CD14-positive monocyte (primary cell): ENCODE measurements at places on chromosomes 2 and 18. TPM values are rescaled to one million over a fixed set of nuclear protein-coding genes. Genes with fewer than 3 reads are reported as not detected.

DNA sequence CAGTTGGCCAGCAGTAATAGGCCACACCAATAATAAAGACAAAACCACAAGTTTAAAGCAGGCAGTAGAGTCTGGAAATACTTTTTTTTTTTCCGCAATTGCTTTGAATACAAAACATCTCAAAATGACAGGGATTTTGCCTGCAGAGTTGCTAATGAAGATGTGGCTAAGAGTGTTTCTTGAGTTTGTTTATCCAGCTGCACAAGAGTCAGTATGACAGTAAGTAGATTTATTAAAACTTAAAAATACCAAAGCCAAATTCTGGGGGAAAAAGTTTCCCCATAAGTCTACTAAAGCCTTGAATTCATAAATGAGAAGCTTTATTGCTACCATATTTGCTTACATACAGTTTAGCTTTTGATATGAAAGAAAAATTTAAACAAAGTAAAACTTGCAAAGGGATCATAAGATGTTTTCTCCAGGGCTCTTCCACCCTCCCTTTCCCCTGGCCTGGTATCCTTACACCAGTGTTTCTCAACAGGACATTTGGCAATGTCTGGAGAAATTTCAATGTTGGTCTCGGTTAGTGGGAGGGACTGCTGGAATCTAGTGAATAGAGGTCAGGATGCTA is 3.9 kb upstream of the DSEL start:
- peaks cover 38% of the 10 kb centered on the region for H3K27me3 ChIP-seq
- H3K4me3 ChIP-seq, result no peak overlapping the region
- no peaks in the 10 kb centered on the region for H3K36me3 ChIP-seq
- no peak overlapping the region for H3K27ac ChIP-seq

PTH2R gene
- 0.07 TPM for polyA plus RNA-seq

DNA sequence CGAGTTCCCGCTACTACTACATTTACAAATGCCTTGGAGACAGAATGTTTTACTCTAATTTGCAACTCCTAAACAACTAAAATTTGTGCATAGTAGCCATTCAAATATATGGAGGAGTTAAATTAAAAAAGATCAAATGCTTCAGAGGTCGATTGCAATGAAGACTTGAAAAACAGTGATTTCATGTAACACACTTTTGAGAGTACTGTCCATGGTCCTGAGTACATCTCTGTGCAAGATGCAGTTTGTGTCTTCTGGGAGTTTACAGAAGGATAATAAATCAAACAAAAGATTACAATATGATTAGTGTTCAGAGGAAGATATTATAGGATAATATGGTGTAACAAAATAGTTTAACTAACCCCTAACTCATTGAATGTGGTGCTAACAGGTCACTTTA is 894.7 kb downstream of the TMEM182 start:
- H3K27me3 ChIP-seq, result no peaks in the 10 kb centered on the region
- H3K4me3 ChIP-seq, result no peak overlapping the region
- no peaks in the 10 kb centered on the region for H3K36me3 ChIP-seq
- no peaks in the 10 kb centered on the region for H3K4me1 ChIP-seq

GRCh38 chr2:179311101-179311500 is 46.5 kb upstream of the SESTD1 start:
- H3K27ac ChIP-seq, result no peak overlapping the region
- DNase-seq, result no peak

RGPD3 gene
- not detected for polyA plus RNA-seq

- no peak overlapping the region for H3K4me3 ChIP-seq
- H3K4me1 ChIP-seq, result no peaks in the 10 kb centered on the region
- H3K27ac ChIP-seq, result no peak overlapping the region
- no peaks in the 10 kb centered on the region for H3K27me3 ChIP-seq
Measured at GRCh38 chr18:35193316-35193715, 47.5 kb upstream of the ZNF397 start.

DNA sequence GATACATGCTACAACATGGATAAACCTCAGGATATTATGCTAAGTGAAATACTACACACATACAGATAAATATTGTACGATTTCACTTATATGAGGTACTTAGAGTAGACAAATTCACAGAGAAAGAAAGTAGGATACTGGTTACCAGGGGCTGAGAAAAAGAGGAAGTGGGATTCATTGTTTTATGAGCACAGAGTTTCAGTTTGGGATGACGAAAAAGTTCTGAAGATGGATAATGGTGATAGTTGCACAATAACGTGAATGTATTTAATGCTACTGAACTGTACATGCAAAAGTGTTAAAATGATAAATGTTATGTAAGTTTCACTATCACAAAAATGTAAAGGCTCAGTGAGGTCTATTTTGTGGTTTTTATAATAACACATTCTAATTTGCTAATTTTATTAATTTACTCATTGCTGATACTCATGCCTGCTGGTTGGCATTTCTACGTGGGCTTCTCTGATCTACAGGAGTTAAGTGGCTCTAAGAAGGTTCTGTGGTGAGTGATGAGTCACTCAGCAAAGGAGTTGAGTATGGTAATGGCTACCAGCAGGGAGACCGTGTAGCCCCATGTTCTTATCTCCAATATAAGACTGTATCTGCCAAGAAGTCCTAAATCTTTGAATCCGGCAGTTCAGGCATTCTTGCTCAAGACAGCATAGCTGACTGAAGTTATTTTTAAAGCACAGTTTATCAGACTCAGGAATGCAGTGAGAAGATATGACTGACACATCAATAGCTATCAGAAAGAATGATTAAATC is 41.1 kb downstream of the UPP2 start:
- no peaks in the 10 kb centered on the region for H3K27me3 ChIP-seq
- no peaks in the 10 kb centered on the region for H3K36me3 ChIP-seq
- no peak overlapping the region for H3K4me3 ChIP-seq
- H3K4me1 ChIP-seq, result peaks cover 27% of the 10 kb centered on the region
- DNase-seq, result peak; percentile 91
- H3K27ac ChIP-seq, result peak overlapping the region; percentile 9

CDKL4 gene
- not detected in 2 replicates for polyA plus RNA-seq

GRCh38 chr2:237869343-237870102 is 10.1 kb downstream of the RAMP1 start:
- H3K36me3 ChIP-seq, result no peaks in the 10 kb centered on the region
- no peak overlapping the region for H3K4me3 ChIP-seq
- DNase-seq, result no peak
- H3K27ac ChIP-seq, result no peak overlapping the region

DNA sequence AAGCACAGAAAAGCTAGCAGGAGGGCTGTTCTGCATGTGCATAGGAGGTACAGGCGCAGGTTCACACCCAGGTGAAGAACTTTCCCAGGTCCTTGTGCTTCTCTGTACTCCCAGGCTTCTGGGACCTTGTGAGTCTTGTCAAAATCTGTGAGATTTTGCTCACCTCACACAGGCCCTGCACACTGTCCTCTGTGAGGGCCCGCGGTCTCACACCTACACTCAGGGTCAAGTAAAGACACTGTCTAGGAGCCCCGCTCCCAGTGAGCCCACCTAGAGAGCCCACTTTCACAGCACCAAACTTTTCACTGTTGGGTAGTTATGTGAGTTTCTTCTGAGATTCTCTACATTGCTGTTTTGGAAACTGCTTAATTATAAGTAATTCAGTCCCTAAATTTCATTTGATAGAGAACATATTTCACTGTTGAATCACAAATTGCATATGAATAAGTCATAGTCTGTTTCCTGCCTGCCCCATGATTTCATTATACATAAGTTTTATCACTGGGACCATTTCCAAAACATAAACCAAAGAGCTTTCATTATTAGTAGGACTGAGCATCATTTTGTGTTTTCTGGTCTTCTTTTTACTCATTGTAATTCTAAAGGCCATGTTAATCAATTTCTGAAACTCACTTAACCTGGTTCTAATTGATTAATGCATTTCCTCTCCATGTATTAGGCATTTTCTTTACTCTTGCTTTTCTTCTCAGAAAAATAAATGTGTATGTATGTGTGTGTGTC is 234.2 kb upstream of the SPOPL start:
- H3K27ac ChIP-seq, result no peak overlapping the region
- no peaks in the 10 kb centered on the region for H3K4me1 ChIP-seq
- DNase-seq, result no peak
- H3K27me3 ChIP-seq, result no peaks in the 10 kb centered on the region
- no peak overlapping the region for H3K4me3 ChIP-seq

GRCh38 chr2:209942426-209942825 is 60.0 kb upstream of the RPE start:
- peaks cover 2% of the 10 kb centered on the region for H3K4me1 ChIP-seq
- DNase-seq, result no peak
- H3K4me3 ChIP-seq, result no peak overlapping the region
- no peak overlapping the region for H3K27ac ChIP-seq
- no peaks in the 10 kb centered on the region for H3K36me3 ChIP-seq

DNA sequence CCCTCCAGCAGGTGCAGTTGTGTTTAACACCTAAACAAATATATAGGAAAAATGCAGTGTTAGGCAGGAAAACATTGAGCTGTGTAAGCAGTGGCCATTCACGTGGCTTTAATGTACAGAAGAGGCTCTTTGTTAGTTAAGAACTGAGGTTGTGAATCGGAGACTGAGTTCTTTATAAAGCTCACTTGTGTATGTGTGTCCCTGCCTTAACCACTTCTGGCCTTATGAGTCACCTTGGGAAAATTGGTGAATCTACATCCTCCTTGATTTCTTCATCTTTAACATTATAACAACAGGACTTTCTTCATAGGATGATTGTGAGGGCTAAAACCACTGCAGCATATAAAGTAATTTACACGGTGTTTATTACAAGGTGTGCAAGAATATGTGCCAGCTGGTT is 188.4 kb upstream of the TPO start:
- no peak for DNase-seq
- no peaks in the 10 kb centered on the region for H3K36me3 ChIP-seq
- no peaks in the 10 kb centered on the region for H3K4me1 ChIP-seq
- no peak overlapping the region for H3K27ac ChIP-seq

DNA sequence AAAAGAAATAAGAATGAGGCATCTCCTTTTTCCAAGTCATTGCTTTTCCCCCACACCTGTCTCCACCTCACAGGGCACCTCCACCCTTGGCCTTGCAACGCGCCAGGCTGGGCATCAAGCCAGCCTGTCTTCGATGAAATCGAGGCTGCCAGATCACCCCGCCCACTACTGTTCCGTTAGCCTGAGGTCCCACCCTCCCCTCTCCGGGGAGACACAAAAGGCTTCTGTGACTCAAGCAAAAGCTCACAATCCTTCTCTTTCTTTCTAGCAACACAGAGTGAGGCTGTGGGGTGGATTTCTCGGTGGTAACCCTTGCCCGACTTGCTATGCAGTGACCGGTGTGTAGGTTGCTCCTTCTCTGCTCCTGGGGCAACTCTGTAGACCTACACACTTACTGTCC is 9.9 kb downstream of the TNP1 start:
- H3K27ac ChIP-seq, result no peak overlapping the region
- H3K36me3 ChIP-seq, result no peaks in the 10 kb centered on the region
- no peaks in the 10 kb centered on the region for H3K27me3 ChIP-seq
- DNase-seq, result no peak
- H3K4me3 ChIP-seq, result no peak overlapping the region

DNA sequence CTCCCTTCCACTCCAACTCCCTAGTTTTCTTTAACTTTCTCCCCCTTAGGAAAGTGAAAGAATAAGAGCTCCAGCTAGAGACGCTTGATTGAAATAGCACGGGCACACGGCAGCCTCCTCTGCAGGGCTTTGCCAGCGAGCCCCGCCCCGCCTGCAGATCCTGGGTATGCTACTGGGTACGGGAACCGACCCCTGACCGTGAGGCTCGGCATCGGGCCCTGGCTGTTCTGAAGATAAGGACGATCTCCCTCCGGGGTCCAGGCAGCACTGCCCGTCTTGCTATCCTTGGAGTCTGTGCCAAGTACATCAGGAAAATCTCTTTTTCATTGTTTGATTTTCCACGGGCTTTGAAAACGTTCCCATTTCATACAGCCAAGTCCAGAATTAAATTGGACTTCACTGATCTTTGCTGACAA is 284.5 kb downstream of the MTX2 start:
- DNase-seq, result no peak
- H3K4me3 ChIP-seq, result no peak overlapping the region
- peaks cover 56% of the 10 kb centered on the region for H3K27me3 ChIP-seq
- no peak overlapping the region for H3K27ac ChIP-seq

AMER3 gene
- not detected for polyA plus RNA-seq

GRCh38 chr2:174600349-174600748 is 2.7 kb upstream of the WIPF1 start:
- peaks cover 67% of the 10 kb centered on the region for H3K4me1 ChIP-seq
- peaks cover 19% of the 10 kb centered on the region for H3K36me3 ChIP-seq
- no peak overlapping the region for H3K4me3 ChIP-seq
- H3K27ac ChIP-seq, result peak overlapping the region; percentile 99
- no peaks in the 10 kb centered on the region for H3K27me3 ChIP-seq

DNA sequence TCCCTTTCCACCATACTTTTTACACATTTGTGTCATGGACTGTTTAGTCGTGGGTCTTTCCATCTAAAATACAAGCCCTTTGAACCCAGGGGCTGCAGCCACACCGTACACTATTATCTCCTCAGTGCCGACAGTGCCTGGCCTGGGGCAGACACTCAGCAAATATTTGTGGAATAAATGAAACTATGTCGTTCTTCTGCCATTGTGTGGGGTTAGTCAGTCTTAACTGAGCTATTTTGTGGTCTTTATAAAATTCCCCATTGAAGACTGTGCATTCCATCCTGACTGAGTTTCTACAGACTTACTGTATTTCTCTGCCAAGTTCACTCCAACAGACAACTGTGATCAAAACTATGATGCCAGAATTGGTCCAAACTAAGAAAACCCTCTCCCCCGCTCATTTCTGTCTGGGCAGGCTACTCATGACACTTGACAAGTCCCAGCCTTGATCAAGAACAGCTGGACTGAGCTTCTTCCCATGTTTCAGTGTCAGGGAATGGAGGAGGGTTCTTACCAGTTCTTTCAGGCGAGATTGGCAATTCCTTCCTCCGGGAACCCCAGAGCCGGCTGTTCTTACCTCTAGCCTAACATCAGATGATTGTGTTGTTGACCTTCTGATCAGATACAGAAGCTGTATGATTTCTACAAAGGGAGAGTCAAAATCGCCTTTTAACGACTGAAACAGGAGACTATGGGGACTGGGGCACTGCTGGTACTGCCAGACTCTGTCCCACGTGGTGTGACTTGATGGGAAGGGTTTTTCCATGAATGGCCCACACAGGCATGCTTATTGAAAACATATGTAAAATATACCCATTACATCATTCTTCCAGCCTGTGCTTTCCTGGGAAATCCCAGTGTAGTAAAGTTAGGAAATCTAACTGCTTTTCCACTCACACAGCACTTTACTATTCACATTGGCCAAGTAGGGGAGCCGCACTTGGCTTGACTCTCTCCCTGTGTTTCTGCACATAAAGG is 77.4 kb upstream of the NPAS2 start:
- peaks cover 5% of the 10 kb centered on the region for H3K27me3 ChIP-seq
- no peaks in the 10 kb centered on the region for H3K4me1 ChIP-seq
- H3K4me3 ChIP-seq, result no peak overlapping the region
- DNase-seq, result no peak

DNA sequence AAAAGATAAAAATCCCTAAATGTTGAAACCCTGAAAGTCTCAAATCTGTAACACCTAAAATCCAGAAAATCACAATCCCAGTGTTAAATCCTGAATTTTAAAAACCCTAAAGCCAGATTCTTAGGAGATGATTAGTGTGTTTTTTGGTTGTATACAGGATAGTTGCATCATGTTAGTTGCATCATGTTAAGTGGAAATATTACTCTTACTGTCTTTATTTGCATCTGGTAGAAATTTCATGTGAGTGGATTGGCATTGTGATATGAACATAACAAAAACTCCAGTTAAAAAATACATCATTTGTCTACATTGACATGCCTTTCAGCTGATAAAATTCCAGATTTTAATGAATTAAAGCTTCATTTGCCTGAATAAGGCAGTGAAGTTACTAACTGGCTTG is 683.1 kb upstream of the ACVR2A start:
- no peak overlapping the region for H3K4me3 ChIP-seq
- H3K27ac ChIP-seq, result no peak overlapping the region
- H3K27me3 ChIP-seq, result no peaks in the 10 kb centered on the region
- no peak for DNase-seq
- H3K4me1 ChIP-seq, result no peaks in the 10 kb centered on the region
